IPS DF 6.9 (cell line): ENCODE measurements at places on chromosomes 6 and 20.

GRCh38 chr6:136137008-136137692, 113.0 kb downstream of the MTFR2 start:
- no peak for DNase-seq

- no peak for DNase-seq
These were observed 24.5 kb upstream of the TAF8 start for GRCh38 chr6:42025845-42026243.

DNA sequence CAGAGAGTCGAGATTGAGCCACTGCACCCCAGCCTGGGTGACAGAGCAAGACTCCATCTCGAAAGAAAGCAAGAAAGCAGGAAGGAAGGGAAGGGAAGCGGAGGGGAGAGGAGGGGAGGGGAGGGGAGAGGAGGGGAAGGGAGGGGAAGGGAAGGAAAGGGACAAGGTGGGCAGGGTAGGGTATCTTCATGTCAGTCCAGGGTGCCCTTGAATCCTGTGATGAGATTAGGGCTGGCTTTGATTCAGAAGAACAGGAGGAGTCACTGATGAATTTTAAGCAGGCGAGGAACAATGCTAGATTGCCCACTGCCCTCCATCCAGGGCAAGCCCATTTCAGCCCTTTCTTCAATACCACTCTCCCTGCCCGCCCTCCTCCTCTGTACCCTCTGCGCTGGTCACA, 35.0 kb upstream of the EPB41L1 start:
- no peak for DNase-seq

DNA sequence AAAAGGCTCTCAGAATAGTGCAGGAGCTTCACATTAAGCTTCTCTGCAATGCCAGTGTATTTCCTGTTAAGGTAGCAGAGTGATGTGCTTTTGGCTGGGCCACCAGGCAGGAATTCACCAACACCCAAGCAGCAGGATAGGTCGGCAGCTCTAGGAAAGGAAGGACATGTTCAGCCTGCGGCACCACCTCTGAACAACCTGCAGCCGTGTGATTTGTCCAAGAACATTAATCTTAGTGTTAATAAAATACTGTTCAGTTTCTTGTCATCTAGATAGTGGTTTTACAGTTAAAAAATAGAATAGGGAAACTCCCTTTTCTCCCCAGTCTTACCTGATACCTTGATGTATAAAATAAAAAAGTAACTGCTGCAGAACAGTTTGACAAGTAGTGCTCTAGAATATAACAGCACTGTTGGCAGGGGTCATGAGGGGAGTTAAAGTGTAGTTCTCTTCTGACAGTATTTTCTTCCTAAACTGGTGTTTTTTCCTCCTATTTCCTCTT, 18.8 kb downstream of the ZNF292 start:
- no peak for DNase-seq

DNA sequence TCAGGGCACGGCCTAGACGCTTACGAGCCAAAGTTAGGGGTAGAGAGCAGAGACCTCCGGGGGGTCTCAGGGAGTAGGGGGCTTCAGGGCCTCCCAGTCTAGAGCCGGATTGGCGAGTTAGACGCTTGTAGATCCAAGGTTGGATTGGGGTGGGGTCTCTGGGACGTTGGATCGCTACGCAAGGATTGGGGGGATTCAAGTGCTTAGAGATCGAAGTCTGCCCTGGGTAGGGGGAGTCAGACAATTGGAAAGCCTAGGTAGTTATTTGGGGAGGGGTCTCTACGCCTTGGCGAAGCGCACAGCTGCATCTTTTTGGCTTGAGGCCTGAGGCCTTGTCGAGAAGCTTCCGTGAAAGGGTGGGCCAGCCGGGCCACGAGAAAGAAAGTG, 469 bp downstream of the STX16 start:
- no peak for DNase-seq
